ENCODE measurements at places on chromosomes 5 and 9.

- no peak for DNase-seq
These were observed 421 bp upstream of the DEPDC1B start for GRCh38 chr5:60700416-60700757.

DNA sequence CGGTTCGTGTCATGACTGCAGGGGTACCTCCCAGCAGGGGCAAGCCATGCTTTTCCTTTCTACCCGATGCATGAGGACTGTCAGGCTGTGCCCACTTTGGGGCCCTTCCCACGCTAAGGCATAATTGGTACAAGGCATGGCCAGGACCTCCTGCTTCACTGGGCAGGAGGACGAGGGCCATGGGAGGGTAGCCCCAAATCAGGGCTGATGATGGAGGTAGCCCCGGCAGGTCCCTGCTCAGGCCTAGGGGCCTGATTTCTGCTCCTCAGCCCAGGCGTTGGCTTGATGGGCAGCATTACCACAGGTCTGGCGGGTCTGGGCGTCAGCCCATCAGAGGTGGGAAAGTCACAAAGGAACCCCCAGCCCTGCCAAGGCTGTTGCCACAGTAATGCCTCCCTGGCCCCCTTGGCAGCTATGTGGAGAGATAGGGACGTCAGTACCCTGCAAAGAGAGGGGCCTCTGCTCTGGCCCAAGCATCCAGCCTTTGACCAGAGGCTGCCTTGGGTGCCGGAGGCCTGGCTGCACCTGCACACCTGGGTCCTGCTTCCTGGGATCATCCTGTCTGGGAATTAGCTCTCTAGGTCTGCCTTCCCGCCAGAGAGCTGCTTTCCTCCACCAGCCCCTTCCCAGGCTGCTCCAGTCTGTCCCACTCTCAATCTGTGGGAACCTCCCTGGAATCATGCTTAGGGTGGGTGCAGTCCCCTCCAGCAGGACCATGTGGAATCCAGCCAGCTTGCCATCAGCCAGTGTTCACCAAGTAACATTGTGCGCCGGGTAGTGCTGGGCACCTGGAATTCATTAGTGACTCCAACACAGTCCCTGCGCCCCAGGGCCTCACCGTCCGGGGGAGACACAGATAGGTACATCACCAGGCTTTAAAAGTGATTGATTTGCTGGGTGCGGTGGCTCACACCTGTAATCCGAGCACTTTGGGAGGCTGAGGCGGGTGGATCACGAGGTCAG is 15.4 kb downstream of the TSPAN17 start:
- no peak for DNase-seq

- no peak for DNase-seq
These were observed 1.8 kb downstream of the NUDT12 start for GRCh38 chr5:103560826-103561225.

- no peak for DNase-seq
These were observed 261.5 kb downstream of the FANCC start for GRCh38 chr9:95055851-95056551.

DNA sequence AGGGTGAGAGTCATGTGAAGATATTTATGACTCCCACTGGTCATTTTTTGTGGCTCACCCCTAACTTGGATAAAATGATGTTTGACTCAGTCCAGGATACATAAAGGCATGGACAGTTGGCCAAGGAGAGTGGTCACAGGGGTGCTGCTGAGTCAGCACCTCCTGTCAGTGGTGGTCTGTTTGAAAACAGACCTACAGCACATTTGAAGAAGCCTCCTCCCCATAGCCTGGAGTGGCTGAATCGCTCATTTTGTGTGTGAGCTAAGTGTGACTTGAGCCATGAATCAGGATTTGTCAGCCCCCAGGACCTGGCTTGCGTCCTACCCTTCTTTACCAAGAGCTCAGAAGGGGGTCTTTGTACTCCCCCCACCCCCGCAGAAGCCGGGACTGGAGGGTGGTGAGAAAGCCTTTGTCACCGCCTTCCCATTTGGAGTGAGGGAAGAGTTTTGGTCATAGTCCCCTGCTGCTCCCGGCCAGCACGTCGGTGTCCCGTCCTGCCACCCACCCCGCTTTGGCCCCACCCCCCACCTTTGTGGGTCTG is 35.6 kb downstream of the TRIO start:
- DNase-seq: no peak

DNA sequence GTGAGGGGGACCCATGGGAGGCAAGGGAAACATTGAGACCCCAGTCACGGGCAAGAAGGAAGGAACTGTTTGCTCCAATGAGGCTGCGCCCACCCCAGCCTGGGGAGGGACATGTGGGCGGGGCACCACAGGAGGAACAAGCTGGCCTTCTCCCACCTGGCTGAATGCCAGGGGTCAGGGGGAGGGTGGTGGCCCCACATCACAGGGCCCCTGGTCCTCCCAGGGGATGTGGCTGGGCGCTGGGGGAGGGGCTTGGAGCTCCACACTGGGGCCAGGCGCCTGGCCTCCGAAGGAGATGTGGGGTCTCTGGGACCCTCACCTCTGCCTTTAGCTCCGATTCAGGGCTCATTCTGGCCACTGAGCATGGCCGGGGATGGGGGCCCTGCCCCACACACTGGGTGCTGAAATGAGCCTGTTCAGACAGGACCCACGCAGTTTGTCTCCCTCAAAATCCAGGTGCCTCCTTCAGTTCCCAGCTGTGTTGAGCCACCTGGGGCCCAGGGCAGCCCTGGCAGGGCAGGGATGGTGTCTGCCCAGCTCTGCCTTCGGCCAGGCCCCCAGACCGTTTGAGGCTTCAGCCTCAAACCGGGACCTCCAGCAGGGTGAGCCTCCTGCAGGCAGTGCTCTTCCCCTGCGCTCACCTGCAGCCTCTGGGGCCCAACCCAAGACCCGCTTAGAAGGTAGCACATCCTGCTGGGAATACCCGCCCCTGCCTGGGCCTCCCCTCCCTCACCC is 33.2 kb upstream of the NOTCH1 start:
- DNase-seq: no peak

DNA sequence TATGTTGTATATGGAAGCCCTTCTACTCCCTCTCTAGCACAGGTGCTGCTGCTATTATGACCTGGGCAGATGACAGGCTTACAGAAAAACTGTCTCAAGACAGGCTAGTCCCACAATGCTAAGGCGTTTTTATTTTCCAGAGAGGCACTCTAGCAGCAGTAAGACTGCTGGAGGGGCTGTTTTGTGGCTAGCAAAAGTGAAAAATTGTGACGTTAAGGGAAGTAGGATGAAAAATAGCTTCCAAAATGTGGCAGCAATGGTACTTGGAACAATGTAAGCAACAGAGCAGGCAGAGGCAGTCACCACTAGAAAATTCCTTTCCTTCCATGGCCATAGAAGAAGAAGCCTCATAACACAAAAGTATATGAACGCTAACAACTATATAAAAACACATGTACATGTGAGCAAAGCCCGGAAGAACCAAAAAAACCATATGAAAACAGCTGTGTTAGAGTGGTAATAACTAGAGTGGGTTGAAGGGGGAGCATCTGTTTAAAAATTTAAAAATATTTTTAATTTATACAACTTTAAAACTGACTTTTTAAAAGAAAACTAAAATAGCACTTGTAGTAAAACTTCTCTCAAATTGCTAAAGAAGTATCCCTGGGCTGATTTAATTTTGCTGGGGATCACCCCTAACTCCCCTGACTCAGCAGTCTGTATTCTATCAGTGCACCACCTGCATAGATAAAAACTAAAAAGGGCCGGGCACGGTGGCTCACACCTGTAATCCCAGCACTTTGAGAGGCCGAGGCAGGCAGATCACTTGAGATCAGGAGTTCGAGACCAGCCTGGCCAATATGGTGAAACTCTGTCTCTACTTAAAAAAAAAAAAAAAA is 30.6 kb downstream of the CLINT1 start:
- no peak for DNase-seq

DNA sequence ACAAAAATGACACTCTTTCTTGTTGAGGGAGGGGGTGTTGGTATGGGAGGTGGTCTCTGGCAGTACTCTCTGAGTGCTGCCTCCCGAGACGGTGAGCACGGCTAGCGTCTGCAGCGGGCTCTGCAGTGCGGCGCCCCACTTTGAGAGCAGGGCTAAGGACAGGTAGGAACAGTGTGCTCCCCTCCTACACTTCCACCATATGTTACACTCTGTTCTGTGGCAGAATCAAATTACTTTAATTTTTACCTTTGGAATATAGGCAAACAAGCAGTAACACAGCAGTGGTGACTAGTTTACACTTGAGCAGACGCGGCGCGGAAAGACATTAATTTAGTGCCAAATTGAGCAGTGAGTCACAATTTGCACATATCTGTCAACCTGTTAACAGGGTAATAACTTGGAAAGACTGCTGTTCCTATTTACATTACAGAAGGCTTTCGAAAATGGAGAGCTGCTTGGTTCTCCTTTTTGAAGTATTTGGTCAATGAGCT is 136.3 kb downstream of the MED27 start:
- DNase-seq: no peak

- DNase-seq: no peak
These were observed 119.2 kb downstream of the SMARCA2 start for GRCh38 chr9:2134391-2134790.

- no peak for DNase-seq
These were observed 2.6 kb downstream of the INVS start for GRCh38 chr9:100101608-100102007.

- DNase-seq: no peak
These were observed at the start of gene THBS4 for GRCh38 chr5:80034962-80035821. Gene THBS4, plus strand, starts transcription at chr5:80035348. Its CDS starts 190 bp downstream, at chr5:80035538.

- DNase-seq: no peak
These were observed 51.4 kb downstream of the CFAP77 start for GRCh38 chr9:132461281-132461896.

DNA sequence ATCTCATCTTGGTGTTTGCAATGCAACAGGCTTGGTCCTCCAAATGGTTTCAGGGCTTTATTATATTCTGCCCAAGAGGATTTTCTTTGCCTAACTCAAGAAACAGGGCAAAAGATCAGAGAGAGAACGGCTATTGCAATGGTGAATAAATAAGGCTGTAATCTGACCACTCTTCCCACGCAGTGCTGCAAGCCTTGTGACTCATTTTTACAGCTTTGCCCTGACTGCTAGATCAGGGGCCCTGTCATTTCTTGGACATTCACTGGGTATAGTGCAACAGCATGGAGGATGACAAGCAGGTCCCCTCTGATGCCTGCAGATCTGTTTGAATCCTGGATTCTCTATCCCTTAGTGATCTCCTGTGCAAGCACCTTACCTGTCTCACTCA is 459.1 kb downstream of the EBF1 start:
- DNase-seq: no peak

DNA sequence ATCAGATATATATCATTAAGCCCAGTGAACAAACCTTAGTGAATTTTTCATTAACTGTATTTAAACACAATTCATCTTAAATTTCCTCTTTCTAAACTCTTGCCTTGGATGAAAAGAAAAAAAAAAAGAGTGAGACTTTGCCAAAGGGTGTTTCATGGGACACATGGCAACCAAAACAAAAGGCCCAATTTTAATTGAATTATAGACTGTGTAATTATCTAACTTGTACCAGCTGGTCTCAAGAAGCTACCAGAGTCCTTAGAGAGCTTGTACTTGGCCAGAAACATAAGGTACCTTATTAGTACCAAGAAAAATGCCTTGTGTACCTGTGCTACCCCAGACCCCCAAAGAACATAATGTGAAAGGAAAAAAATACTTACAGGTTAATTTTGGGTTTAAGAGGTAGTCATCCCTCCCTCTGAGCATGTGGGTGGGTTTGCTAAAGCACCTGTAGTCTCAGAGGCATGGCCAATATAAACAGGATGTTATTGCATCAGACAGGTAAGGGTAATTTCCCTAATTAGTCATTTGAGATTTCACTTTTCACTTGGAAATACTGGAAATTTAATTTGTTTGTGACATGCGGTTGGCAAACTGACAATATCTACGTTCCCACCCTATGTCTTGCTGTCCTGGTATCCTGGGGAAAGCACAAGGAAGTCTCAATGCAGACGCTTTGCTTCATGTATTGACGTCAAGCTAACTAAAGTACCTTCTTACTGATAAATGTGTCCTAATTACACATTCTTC is 90.1 kb downstream of the SNCAIP start:
- DNase-seq: no peak

DNA sequence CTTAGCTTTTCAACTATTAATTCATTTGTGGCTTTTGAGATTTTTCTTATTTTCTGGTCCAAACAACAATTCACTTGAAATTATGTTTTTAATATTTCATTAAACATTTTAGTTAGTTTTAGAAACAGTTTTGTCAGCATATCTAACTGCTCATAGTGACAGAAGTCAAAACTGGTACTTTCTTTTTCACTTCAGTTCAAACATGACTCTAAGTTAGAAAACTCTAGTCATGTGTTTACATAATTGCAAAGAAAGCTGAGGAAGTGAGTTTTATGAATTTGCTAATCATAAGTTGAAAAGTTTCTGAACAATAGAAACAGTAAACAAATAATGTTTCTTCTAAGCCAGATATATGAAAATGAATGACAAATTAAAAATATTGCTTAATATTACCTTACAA is 1931.0 kb downstream of the EFNA5 start:
- no peak for DNase-seq

DNA sequence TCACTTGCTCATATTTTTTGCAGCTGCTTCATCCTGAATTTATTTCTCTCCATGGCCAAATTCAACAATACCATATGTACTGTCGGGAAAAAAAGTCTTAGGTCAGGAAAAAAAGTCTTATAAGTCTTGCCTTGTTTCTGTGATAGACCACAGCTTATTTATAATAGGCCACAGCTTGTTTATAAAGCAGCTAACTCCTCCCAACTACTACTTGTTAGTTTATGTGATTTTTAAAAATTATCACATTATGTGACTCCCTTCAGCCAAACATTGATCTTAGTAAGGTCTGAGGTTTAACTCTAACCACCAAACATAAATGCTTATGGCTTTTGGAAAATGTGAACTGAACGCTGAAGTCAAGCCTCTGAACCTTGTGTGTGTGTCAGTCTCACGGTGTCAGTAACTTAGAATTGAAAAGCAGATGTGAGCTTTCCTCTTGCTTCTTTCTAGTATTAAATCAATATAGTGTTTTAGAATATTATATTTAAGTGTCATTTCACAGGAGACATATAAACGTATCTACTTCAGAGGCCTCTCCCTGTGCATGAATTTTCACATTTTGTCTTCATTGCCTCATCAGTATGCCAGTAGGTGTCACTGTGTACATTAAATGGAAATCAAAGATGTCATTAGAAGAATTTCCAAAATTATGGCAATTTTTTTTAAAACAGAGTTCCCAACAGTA is 51.3 kb downstream of the SNX24 start:
- no peak for DNase-seq

DNA sequence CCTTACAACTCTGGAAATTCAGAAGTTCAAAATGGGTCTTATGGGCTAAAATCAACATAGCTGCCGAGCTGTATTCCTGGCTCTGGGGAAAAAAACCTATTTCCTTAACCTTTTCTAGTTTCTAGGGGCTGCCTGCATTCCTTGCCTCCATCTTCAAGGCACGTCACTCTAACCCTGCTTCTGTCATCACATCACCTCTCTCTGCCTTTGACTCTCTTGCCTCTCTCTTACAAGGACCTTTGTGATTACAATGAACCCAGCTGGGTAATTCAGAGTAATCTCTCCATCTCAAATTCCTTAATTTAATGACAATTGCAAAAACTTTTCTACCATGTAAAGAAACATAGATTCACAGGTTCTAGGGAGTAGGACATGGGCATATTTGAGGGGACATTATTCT is 103.1 kb upstream of the SMC2 start:
- no peak for DNase-seq

- DNase-seq: no peak
These were observed 18.4 kb upstream of the CNTLN start for GRCh38 chr9:17116400-17116837.

Measured in activated CD8-positive, alpha-beta memory T cell treated with anti-CD3 and anti-CD28 coated beads, Interleukin-2, amount 50 U/mL, for 48 hours (primary cell).